ENCODE measurements at places on chromosomes 12 and 14. TPM values are rescaled to one million over a fixed set of nuclear protein-coding genes. Genes with fewer than 3 reads are reported as not detected.

Gene TAS2R7
- not detected for polyA plus RNA-seq

Gene HNF1A
- 6.8 TPM for polyA plus RNA-seq

Gene KRT71
- not detected for polyA plus RNA-seq

Gene ZFHX2
- polyA plus RNA-seq: 0.88 TPM

Gene NTS
- polyA plus RNA-seq: 85.4 TPM

DNA sequence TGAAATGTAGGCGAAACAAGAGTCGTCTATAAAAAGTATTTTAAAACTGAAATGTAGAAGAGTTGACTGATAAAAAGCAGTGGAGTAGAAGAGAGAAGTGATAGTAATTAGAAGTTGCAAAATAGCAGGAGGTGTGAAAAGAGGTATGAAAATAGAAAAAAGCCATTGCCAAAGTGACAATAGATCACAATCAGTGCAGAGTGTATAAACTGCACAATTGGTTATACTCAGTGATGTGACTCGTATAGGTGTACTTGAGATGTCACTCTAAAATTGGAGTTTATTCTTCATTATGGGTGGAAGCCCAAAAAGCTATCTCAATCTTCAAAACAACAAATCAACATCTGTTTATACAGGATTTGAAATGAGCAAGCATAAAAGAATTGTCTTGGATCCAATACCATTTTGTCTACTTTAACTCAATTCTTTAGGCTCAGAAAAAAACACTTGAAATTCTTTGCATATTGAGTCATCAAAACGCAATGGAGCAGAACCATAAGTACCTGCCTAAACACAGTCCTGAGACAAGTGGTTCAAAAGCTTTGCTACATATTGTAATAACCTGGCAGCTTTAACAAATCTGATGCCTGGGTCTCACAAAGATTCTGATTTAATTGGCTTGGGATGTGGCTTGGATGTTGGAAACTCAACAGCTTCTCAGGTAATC is 8.8 kb downstream of the IKBIP start:
- DNase-seq: peak; percentile 20

Gene SLC17A8
- not detected for polyA plus RNA-seq

DNA sequence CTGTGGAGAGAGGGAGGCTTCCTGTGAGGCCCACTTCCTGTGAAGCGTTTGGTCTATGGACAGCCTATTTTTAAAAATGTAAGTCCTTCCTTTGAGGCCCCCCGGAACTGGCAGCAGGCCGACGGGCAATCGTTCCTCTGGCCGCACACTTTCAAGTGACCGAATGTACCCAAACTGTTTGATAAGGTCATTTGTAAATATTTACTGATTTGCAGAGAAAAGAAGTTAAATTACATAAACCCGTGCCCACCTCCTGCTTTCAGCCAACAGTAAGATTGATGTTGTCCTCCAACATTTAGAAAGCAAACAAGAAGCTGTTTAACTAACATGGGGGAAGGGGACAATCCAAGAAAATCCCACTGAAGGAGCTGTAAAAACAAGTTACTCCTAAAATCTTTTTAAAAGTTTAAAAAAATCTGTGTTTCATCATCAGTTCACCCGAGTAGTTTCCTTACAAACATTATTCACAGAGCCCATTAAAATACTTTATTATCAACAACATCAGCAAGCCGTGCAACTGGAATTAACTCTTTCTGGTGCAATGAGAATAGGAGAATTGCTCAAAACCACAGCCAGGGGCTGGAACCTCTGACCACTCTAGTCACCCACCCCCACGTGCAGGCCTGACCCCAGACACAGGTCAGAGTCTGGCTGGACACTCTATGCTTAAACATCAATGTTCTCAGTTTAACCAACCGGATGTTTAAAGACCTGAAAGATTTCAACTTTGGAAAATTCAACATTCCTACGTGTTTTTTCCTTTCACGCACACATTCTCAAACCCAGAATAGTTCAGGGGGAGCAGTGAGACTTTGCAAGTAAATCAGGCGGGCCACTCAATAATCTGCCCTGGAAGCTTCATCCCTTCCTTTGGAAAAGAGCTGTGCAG is 65.3 kb downstream of the FOXN3 start:
- peak; percentile 29 for DNase-seq

DNA sequence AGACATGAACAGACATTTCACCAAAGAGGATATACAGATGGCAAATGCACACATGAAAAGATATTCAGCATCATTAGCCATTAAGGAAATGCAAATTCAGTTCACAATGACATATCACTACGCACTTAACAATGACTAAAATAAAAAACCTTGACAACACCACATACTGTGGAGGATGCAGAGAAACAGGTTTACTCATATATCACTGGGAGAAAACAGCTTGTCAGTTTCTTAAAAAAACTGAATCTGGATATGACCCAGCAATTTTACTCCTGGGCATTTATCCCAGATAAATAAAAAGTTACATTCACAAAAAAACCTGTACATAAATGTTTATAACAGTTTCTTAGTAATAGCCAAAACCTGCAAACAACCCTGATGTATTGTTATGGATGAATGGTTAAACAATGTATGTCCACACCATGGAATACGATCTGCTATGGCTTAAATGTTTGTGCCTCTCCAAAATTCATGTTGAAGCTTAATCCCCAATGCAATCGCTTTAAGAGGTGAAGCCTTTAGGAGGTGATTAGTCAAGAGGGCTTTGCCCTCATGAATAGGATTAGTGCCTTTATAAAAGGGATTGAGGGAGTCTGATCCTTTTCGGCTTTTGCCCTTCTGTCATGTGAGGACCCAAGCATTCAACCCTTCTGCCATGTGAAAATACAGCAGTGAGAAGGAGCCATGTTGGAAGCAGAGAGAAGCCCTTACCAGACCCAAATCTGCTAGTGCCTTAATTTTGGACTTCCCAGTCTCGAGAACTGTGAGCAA is 36.0 kb upstream of the PPP4R3A start:
- no peak for DNase-seq

DNA sequence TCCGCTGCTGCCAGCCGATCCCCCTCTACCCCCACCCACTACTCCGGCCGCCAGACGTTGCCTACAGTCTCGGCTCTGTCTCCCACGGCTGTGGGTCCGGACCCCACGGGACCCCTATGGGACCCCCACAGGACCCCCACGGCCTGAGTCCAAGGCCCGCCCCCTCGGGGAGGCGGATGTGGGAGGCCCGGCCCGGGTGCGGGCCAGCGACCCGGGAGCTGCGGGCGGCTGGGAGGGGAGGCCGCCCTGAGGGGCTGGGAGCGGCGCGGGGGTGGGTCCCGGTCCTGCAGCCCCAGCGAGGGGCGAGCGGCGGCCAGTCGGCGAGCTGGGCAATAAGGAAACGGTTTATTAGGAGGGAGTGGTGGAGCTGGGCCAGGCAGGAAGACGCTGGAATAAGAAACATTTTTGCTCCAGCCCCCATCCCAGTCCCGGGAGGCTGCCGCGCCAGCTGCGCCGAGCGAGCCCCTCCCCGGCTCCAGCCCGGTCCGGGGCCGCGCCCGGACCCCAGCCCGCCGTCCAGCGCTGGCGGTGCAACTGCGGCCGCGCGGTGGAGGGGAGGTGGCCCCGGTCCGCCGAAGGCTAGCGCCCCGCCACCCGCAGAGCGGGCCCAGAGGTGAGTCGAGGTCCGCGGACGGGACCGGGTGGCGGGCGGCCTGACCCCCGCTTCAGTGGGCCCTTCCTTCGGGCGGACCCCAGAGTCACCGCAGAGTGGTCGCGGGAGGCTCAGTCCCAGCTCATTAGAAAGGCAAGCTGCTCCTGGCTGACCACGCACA is at the start of gene ACVRL1:
TSS of gene ACVRL1 (plus strand) at position 422 of the 773 bp plus-strand sequence. CDS start 4,971 bp downstream, outside the sequence.
- no peak for DNase-seq

DNA sequence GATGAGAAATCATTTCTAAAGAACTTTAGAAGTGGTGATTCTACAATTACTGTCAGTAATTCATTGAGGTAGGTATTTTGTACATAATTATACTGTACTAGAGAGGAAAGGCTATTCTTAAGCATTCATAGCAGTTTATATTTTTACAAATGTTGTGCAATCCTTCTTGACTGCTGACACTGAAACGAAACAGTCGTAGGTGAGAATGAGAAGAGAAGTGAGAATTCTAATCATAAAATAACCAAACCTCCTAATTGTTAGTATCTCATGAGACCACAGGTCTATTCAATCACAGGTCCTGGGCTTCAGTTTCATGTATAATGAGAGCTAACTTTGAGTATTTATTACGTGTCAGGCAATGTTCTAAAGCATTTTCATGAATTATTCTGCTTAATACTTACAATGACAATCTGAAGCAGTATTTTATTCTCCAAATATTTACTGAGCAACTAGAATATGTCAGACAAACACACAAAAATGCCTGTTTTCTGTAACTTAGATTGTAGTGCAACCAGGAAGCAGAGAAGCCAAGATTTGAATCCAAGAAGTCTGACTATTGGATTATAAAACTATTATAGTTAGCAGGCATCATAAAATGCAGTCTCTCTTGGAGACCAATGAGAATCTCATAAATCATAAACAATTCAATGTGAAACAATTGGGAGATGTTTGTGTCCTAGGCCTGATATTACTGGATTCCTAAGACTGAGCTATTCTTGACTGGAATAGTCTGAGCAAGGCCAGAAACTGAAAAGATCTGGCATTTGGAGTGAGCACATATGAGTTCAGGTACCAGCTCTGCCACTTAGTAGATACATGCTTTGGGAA is 24.3 kb downstream of the RERG start:
- DNase-seq: no peak

Gene DLK1
- 0.08 TPM for polyA plus RNA-seq

DNA sequence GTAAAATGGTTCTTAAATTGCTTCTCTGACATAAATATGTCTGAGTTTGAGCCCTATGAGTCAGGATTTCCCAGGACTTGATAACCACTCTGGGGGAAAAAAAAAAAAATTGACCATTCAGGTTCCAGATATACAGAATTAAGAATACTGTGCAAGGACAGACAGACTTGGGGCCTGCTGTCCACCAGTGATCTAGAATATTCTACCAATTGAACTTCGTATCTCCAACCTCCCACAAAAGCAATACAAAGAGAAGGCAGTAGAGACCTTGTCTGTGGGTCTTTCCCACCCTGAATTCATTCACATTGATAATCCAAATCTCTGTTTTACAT is 4.1 kb downstream of the SINHCAF start:
- no peak for DNase-seq

DNA sequence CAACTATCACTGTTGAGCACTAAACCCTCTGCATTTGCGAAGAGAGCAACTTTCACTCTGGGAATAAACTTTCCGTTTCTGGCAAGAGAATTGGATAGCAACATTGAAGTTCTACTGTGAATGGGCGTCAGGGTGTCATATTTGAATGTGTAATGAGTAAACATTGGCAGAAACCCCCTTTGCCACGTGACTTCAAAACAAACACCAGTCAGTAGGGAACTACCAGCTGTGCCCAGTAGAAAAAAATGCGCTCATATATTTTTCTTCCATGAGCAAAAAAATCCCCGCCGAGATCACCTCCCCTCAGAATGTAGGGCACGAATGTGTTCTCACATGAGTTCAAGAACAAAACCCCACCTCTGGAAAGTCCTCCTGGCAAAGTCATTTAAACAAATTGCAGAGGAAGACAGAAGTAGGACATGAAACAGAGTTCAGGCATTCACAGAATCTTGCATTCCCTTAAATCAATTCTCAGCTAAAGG is 80.6 kb downstream of the BTG1 start:
- DNase-seq: peak; percentile 34

- DNase-seq: no peak
These were observed 82.6 kb downstream of the SCARB1 start for GRCh38 chr12:124780752-124781685.

Gene PRDM4
- polyA plus RNA-seq: 13.5 TPM

- DNase-seq: no peak
These were observed 8.3 kb downstream of the BMP4 start for GRCh38 chr14:53948205-53948884.

DNA sequence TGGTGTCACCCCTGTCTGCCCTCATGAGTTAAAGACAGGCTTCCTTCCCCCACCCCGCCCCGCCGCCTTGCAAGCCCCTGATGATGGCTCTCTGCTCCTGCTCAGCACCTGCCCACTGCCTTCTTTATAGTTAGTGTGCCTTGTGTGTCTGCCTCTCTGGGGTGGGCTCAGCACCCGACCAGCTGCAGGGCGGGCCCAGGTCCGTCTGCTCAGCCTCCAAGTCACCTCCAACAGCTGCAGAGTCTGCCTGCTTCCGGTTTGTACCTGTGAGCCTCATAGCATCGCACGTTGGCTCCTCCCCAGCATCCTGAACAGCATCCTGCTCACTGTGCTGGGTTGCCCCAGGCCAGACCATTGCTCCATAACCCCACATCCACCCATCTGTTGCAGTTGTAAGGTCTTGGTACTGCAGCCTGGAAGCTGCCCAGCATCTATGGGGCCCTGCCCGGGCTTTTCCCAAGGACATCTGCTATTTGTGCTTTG is 3.5 kb downstream of the TGFB3 start:
- no peak for DNase-seq

- DNase-seq: no peak
These were observed 119.4 kb downstream of the CAND1 start for GRCh38 chr12:67388331-67389138.

GRCh38 chr12:50338920-50339645 is 55.8 kb upstream of the LIMA1 start:
- no peak for DNase-seq

Gene WNT1
- polyA plus RNA-seq: not detected

Gene CPNE6
- not detected for polyA plus RNA-seq

DNA sequence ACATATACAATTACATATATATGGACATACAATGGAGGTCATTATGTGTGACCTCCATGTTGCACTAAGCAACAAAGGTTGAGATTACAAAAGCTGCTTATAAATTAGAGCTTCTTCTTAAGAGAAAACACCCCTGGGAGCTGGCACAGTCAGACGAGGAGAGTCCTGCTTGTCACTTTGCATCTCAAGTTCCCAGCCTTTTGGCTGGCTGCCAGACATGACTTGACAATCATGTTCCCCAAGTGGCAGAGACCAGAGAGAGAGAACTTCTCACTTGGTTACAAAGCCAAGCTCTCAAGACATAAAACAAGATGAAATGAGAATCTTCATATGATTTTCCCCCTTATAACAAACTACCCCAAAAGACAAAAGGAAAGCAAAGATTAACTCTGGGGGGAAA is 8.5 kb upstream of the SYNJ2BP start:
- DNase-seq: no peak

DNA sequence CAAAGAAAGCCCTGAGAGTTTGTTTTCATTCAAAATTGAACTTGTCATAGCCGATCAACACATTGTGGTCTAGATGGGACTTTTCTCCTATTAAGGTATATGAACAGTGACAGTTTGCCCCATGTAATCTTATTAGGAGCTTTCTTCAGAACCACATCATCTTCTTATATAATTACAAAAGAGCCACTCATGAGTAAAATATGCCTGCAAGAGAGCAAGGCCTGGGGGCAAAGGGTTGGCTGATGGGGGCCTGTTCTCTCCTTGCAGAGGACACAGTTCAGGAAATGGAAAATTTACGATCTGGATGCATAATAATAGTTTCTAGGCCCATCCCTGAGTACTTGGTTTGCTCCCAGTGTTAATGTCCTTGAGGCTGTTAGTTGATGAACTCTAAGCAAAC is 87.8 kb downstream of the FLRT2 start:
- no peak for DNase-seq

DNA sequence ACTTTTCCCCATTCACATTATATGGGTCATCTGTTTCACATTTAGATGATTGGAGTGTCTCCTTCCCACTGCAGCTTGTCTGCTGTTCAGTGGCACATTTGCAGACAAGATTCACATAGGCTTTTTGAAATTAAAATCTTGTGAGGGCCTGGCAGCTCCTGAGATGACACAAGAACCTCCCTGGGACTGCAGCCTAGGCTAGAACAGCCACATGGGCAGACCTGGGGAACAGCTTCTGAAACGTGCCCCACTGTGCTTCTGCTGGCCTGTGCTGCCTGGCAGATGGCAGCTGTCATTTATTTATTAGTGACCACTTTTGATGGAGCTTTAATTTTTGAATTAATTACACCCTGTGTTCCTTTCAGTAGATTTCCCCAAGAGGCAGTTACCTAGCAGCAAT is 137.4 kb downstream of the GRIP1 start:
- DNase-seq: no peak

GRCh38 chr14:27686137-27686536 is 1080.5 kb upstream of the FOXG1 start:
- DNase-seq: no peak
